Activated T-cell treated with anti-CD3 and anti-CD28 coated beads, Interleukin-2, amount 50 U/mL, for 48 hours (primary cell): ENCODE measurements at places on chromosomes 3 and 15.

- DNase-seq, result peak; percentile 32
Measured at GRCh38 chr3:10757021-10757820, 58.8 kb upstream of the SLC6A11 start.

- no peak for DNase-seq
Measured at GRCh38 chr3:120566243-120566975, 29.7 kb upstream of the NDUFB4 start.

- peak; percentile 39 for DNase-seq
Measured at GRCh38 chr3:39327746-39328349, 1.7 kb upstream of the CCR8 start.

DNA sequence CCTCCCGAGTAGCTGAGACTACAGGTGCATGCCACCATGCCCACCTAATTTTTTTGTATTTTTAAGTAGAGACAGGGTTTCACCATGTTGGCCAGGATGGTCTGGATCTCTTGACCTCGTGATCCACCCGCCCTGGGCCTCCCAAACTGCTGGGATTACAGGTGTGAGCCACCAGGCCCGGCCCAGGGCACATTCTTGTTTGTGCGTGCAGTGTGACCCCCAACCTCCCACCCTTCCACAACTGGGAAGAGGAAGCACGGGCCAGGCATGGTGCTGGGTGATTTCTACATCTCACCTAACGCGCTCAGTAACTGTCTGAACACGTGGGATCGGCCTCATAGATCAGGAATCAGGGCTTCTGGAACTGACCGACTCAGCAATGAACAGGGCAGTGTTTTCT, 48.0 kb downstream of the KLHL6 start:
- no peak for DNase-seq

DNA sequence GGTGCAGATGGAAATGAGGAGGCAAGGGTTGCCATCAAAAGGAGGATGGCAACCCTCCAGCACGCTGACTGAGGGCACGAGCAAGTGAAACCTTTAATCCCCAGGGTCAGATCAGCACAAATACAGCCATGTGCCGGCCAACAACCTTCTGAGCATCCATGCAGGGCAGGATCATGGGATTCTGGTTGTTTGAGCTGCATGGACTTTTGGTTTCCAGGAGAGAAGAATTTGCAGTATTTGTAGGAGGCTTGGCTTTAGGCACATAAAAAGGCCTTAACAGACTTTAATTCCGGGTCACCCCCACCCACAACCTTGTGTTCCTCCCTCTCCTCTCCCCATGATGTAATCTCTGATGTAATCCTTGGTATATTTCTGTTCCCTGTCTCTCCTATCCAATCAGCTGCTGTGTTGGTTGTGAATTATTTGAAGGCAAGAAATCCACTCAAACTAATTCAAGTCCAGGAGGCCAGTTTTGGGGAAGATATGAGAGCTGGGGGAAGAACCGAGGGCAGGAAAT, 254.3 kb downstream of the SHQ1 start:
- no peak for DNase-seq

DNA sequence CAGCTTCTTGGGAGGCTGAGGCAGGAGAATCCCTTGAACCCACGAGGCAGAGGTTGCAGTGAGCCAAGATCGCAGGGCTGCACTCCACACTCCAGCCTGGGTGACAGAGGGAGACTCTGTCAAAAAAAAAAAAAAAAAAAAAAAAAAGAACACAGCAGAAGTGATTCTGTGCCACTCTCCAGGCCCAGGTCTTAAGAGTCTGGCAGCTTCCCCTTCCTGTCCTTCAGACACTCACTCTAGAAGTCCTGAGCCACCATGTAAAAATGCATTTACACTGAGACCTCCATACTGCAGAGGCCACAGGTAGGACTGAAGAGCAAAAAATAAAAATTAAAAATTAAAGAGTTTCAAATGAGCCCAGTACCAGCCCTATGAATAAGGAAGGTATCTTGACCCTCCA, 11.8 kb upstream of the CDV3 start:
- DNase-seq, result no peak

- DNase-seq, result no peak
Measured at GRCh38 chr3:127097072-127097405, 95.9 kb upstream of the PRR23E start.

DNA sequence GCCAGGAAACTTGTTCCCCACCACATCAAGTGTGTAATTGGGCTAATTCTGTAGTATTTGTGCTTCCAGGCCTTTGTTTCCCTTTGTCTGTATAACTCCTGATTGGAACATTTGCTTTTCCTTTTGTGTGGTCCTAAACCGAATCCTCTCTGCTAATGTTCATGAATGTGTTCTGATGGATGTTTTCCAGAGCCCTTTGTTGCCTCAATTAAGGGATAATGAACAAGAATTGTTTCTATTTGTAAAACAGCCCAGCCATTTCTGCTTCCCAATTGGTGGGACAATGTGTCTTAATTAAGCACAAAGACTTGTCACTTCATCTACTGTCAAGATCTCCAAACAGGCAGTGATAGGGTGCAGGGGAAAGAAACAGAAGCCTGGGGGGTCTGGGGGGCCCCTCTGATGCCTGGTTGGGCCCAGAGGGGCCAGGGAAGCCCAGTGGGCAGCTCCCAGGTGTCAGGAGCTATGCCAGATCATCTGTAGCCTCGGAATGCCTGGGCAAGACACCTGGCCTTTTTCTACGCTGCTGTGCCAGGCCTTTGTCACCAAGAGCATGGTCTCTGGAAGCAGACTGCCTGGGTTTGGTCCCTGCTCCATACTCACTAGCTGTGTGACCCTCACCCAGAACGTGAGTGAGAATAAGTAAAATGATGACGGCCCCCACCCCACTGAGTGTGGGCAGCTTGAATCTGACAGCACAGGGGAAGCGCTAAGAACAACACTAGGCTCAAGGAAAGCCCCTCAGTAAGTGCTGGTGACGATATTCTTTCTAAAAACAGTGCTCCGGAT, 116.6 kb upstream of the PRR20G start:
- no peak for DNase-seq

- no peak for DNase-seq
Measured at GRCh38 chr3:10520072-10520471, 14.7 kb upstream of the ATP2B2 start.

DNA sequence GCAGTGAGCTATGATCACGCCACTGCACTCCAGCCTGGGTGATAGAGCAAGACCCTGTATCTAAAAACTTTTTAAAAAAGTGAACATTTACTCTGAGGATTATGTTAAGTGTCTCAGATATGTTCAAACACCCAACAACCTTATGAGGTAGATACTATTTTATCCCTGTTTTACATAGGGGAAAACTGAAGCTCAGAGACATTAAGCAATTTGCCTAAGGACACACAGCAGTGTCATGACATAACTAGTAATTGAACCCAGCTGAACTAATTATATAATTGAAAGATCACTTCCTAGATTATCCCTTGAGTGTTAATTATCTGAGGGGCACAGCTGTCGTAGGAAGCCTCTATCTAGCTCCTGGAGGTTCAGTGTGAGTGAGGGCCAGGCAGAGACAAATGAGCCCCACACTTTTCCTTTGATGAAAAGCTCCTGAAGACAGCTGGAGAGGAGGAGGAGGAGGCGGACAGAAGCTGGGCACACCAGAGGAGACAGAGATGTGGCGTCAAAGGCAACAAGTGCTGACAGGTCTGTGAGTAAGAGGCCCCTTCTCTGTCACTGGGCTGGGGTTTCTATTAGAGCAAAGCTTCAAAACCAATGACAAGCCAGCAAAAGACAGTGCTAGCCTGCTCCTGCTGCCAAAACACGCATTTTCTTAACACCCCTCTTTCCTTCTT, 20.5 kb downstream of the TRH start:
- no peak for DNase-seq

DNA sequence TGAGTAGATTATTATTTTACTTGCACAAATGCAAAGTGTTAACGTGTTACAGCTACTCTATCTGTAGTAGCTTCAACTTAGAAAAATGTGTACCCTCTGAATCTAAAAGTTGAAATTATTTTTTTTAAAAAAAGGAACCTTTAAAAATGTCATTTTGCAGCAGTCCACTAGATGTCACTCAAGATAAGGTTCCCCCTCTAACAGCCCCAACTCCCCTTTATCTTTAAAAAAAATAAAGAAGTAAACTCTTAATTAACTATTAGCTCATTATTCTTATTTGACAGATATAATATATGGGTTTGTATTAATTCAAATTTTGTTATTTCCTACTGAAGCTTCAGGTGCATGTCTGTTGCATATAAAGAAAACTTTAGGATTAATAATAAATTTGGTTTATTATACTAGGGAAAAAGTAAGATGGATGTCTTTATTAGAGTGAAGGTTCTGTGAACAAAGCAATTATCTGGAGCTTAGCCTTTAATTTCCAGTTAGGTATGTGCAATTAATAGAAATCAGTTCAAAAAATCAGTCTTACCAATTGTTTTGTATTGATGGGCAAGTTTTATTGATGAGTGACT, 288.5 kb downstream of the VGLL3 start:
- no peak for DNase-seq

- no peak for DNase-seq
Measured at GRCh38 chr3:169022457-169022856, 641.1 kb downstream of the MECOM start.

DNA sequence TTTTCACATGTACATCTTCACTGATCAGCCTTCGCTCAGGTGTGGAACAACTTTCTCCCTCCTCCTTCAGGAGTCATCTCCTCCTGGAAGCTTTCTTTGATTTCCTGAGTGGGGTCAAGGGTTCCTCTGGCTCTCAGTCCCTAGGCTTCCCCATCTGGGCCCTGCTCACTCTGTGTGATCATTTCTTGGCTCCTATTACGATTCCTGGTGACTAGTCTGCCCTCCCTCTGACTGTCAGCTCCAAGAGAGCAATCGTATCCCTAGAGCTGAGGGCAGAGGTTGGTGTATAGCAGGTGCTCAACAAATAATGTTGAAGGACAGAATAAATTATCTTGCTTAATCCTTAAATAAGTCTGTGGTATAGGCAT, 15.3 kb upstream of the PRKCD start:
- DNase-seq, result no peak

DNA sequence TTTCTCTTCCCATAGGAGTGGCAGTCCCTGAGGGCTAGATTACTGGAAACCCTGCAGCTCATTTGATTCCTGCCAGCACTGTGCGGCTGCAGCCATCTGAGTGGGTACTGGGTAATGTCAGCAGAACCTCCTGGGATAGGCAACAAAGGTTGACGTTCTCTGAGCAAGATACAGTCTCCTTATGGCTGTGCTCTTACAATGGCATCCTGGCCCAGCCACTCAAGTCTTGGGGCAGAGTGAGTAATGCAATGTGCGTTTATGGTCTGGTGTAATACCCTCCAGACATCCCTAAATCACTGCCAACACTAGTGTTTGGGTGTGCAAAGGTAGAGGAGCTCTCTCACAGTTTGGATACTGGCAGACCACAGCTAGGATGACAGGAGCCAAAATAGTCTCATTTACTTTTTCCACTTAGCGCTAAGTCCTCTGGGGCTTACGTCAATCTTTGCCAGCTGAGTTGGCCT, 775.8 kb downstream of the ZNF385D start:
- DNase-seq, result no peak

- no peak for DNase-seq
Measured at GRCh38 chr15:47607695-47608094, 109.6 kb upstream of the SEMA6D start.

GRCh38 chr15:58298879-58299850, 132.6 kb upstream of the LIPC start:
- DNase-seq, result no peak

GRCh38 chr15:96736384-96736783, 405.9 kb downstream of the NR2F2 start:
- no peak for DNase-seq

- DNase-seq, result no peak
Measured at GRCh38 chr3:148796799-148797198, 30.8 kb upstream of the CPB1 start.

DNA sequence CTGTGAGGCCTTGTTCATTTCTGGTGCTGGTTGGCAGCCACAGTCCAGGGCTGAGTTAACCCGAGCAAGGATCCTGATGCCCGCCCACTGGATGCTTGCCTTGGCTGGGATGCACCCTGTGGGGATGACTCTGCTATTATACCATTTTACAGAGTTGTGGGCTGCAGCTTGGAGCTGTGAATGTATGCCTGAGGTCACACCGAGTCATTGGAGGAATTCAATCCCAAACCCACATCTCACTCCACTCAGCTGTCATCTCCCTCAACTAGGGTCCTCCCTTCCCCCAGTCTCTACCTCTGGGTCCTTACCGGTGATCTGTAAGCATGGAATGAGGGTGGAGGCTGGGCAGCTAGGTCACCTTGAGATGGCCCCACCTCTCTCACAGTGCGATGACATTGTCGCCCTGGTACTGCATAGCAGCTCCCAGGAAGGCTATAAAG, 22.1 kb downstream of the MAPKAPK3 start:
- DNase-seq, result no peak

DNA sequence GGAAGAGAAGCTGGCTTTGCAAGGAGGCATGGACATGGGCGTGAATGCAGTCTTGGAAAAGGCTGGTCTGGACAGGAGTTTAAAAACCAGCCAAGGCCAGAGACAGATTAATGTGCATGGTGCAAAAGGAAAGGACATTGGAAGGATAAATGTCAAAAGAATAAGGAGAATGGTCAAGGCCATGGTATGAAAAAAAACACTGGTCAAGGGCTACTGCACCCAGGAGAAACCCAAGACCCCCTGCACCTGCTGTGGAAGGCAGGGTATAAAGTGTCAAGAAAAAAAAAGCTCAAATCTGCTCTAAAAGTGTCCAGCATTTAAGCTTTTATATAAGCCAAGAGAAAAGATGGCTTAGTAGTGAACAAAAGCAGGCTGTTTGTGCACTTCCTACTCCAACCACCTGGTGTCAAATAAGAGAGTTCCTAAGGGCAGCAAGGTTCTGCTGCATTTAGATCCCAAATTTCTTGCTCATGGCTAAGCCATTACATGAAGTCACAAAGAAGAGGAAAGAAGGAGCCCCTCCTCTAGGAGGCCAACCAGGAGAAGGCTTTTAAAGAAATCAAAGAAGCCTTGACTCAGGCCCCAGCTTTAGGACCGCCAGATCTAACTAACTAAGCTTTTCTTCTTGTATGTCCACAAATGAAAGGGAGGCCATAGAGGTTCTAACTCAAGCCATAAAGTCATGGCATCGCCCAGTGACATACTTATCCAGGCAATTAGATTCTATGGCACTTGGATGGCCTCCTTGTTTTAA, 16.9 kb downstream of the CCR4 start:
- DNase-seq, result no peak

GRCh38 chr3:45763303-45763675, 33.0 kb downstream of the SLC6A20 start:
- no peak for DNase-seq

GRCh38 chr3:171457607-171458061, 2.6 kb downstream of the TNIK start:
- peak; percentile 48 for DNase-seq

DNA sequence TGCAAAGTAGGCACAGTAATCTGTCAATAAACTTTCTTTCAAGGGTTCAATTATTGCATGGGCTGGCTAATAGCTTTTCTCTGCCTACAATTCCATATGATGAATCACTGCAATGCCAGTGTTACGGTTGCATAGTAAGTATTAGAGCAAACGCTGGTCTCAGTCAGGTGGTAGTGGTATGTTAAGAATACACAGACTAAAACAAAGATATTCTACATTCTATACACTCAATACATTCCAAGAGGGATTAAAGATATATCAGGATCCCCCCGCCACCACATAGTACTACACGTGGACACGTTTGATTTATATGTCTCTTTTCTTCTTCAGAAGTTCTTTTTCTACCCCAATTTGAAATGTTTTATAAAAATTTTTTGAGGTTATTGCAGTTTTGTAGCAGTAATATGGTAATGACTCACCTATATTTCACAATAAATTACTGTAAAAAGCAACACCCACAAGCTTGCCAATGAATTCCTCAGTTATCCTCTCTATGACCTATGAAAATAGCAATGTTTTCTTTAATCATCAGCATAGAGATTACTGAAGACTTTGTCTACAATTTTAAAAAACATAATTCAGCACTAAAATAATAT, 68.2 kb downstream of the CD200R1L start:
- DNase-seq, result no peak
